Esophagus squamous epithelium (tissue), 5 donors: ENCODE measurements at places on chromosomes 6 and 20. TPM values are rescaled to one million over a fixed set of nuclear protein-coding genes. Genes with fewer than 3 reads are reported as not detected.

LIN28B gene
- total RNA-seq: not detected

NRSN1 gene
- not detected for total RNA-seq

GPLD1 gene
- total RNA-seq: 1.9 TPM

NMBR gene
- not detected for total RNA-seq

CCN2 gene
- total RNA-seq: 8.9 TPM

SLC32A1 gene
- total RNA-seq: not detected

TRIM10 gene
- not detected for total RNA-seq

DCDC2 gene
- total RNA-seq: not detected

BCAS1 gene
- total RNA-seq: 3.1 TPM

GPX5 gene
- not detected for total RNA-seq

NUP153 gene
- total RNA-seq: 27.7 TPM

PTCRA gene
- not detected for total RNA-seq

GRIK2 gene
- not detected for total RNA-seq

MRPS18B gene
- 31.0 TPM for total RNA-seq

LAMP5 gene
- not detected for total RNA-seq

GTF3C6 gene
- 28.9 TPM for total RNA-seq

GJA1 gene
- total RNA-seq: 118 TPM

CCHCR1 gene
- 11.9 TPM for total RNA-seq

SDC4 gene
- 110 TPM for total RNA-seq

SLC2A10 gene
- 6.7 TPM for total RNA-seq

BTN1A1 gene
- total RNA-seq: not detected

SLC17A1 gene
- not detected for total RNA-seq

DACT2 gene
- total RNA-seq: 0.57 TPM
